Cortex of kidney (tissue), 1 donor: ENCODE measurements at places on chromosomes 7 and 10.

DNA sequence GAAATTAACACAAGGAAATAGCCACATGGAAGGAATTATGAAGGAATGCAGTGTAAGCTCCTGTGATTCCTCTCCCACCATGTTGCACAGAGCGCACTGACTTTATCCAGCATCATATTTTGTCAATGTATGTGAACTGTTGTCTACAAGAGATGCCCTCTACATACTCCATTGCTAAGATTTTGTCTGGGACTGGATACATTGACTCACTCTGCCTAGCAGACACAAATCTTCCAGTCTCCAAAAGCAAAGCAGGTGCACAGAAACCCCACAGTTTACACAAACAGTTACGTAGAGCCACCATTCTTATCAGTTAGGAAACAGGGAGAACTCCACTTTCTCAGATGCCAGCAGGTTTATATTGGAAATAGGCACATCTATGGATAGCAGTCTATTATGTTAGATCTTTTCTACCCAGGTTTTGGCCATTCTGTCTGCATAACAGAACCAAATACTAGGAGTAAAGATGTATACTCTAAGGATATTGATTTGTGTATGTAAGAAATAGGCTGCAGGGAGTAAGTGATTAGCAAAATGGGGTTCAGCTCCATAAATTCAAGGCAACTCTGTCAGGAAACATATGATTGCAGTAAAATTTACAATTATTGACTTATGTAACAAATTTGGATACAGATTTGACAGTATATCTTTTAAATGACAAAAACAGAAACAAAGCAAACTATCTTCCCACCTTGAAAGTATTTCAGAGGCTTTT is 1.5 kb downstream of the AKR1C2 start:
- no peak for DNase-seq

DNA sequence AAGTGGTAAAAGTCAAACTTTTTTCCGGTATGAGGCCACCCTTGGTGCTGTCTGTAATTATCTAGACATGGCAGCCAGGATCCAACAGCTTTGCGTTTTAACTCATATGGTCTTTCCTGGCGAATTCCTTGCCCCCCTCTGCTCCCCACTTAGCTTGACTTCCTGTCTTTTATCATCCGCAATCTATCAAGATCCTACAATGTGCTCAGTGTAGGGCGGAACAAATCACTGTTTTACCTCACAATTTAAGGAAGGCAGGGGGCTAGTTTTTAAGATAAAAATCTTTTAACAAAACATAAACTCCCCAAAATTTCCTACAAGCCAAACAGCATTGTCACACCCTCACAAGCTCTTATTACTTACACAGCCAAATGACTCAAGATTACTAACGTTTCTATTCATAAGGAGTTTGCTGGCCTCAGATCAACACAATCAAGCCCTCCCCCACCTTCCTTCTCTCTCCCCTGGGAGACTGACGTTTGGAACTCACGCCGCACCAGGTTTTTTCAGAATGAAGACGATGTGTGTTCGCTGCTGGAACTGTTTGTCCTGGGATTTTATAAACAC is 1.3 kb upstream of the CDK14 start:
- no peak for DNase-seq

GRCh38 chr10:6247041-6247712 is 44.4 kb downstream of the PFKFB3 start:
- DNase-seq = no peak

GRCh38 chr7:71784180-71784579 is 628.0 kb downstream of the CALN1 start:
- DNase-seq = no peak

- DNase-seq = no peak
Observed at GRCh38 chr10:46523962-46524471, 32.4 kb downstream of the GPRIN2 start.

- no peak for DNase-seq
Observed at GRCh38 chr10:50232261-50232639, 19.1 kb downstream of the ASAH2 start.
